Activated CD4-positive, alpha-beta T cell treated with anti-CD3 and anti-CD28 coated beads, Interleukin-2, Interleukin-6, amounts not matched to agents 100 ng/mL and 50 ng/mL, durations not matched to agents 16 hours and 8 hours (primary cell): ENCODE measurements at places on chromosomes 11 and 22.

DNA sequence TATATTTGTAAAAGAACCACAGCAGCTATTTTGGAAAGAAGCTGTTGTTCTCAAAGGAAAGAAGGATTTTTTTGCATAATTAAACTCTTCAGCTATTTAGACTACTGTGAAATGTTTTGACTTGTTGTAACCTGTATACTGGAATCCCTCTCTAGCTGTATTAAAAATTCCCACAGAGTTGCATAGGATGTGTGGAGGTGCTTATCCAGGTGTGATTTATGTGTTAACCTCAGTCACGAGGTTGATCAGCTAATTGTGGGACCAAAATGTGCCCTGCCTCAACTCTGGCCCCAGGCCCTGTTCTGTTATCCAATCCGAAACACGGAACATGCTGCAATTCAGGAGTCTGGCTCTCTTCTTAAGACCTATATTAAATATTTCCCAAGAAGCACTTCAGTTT lies 70.1 kb downstream of the LIF start:
- no peak for DNase-seq

- no peak for DNase-seq
Measured at GRCh38 chr11:132972565-132972964, 559.7 kb downstream of the OPCML start.

DNA sequence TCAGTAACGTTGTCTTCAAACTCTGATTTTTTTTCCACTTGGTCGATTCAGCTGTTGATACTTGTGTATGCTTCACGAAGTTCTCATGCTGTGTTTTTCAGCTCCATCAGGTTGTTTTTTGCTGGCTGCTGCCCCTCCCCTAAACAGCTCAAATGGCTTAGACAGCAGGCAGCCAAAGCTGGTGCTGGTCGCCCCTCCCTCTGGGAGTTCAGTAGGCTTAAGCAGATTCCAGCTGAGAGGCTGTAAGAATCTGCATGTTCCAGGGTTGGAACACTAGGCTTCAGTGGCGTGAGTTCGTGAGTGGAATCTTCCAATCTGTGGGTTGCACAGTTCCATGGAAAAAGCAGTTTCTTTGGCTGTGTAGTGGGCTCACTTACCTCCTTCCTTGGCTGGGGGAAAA lies 10.3 kb upstream of the FIBIN start:
- DNase-seq = no peak

- no peak for DNase-seq
Measured at GRCh38 chr11:123801765-123802164, 4.4 kb downstream of the OR6M1 start.

- DNase-seq = no peak
Measured at GRCh38 chr11:73085189-73085875, 56.8 kb downstream of the FCHSD2 start.

DNA sequence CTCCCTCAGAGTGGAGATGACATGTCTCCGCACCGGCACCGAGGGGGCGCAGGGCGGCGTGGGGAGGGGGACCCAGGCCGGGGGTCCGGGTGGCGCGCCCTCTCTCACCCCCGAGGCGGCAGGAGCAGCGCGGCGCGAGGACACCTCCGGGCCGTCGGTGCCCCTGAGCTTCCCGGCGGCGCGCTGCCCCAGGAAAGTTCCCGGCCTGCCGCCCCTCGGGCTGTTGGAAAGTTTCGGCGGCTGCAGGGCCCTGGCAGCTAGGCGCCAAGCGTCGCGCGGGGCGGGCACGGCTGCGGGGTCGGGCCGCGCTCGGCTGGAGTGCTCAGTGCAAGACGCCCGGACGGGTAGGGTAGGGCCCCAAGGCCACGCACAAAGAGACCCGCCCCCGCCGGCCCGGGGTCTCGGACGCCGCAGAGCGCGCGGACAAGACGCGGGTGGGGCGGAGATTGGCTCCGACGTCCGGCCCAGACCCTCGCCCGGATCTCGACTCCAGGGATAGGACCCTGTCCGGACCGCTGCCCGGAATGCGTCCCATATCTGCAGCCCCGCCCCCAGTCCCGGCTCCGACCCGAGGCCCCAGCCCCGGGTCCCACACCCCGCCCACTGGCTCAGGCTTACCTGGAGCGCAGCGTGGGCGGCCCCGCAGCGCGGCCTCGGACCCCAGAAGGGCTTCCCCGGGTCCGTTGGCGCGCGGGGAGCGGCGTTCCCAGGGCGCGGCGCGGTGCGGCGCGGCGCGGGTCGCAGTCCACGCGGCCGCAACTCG lies 471 bp downstream of the ARVCF start:
- DNase-seq = no peak

DNA sequence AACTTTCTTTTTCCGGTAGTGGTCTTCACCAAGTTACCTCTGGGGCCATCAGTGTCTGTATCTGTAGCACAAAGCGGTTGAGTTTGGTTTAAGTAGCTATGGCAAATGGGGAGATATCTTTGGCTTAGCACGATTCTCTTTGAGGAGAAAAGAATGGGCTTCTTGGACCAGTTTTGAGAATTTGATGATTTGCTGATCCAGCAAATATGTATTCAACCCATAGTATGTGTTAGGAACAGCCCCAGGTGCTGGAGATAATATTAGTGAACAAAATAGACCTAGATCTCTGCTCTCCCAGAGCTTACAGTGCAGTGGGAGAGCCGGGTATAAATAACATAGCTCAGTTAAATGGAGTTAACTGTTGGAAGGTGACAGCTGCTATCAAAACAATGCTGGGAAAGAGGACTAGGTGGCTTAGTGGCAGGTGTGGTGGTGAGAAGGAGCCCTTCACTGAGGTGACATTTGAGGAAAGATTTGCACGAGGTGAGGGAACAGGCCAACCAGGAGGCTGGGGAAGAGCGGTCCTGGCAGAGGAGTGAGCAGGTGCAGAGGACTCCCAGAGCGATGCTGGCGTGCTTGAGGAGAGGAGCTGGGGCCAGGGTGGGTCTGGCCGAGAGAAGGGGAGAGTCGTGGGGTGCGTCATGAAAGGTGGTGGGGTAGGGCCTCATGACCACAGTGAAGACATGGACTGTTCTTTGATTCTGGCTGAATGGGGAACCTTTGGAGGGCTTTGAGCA lies 5.0 kb downstream of the TBC1D22A start:
- no peak for DNase-seq

- DNase-seq = no peak
Measured at GRCh38 chr11:87473174-87473573, 435.4 kb downstream of the TMEM135 start.

DNA sequence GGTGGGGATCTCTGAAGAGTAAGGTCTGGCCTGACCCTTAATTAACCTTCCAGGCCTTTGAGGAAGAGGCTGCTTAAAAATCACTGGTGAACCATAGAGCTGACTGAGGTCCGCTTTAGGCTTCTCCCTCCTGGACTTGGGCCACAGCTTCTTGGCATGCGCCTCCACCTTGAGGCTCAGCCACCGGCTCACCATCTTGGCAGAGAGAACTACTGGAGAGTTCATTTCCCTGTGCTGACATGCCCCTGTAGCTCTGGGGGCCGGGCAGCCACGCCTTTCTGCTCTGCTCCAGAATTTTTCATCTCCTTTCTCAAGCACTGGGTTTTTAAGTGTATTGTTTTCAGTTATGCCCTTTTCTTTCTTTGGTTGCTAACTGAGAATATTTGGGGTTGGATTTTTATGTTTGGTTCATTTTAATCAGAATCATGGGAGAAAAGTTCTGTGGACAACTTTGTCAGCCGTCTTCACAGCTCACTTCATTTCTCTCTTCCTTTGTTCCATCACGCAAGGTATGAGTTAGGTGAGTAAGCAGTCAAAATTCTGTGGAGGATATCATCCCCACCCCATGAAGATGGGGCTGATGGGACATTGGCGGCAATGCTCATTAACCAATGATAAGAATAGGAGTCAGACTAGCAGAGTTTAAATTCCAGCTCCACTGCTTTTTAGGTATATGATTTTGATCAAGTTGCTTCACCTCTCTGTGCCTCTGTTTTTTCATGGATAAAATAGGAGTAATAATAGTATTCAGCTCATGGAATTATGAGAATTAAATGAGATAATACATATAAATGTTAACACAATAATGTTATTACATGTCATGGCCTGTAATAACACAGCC lies 103.9 kb downstream of the DBX1 start:
- DNase-seq = no peak

GRCh38 chr11:97717922-97718321 lies 1302.8 kb upstream of the CNTN5 start:
- DNase-seq = no peak

DNA sequence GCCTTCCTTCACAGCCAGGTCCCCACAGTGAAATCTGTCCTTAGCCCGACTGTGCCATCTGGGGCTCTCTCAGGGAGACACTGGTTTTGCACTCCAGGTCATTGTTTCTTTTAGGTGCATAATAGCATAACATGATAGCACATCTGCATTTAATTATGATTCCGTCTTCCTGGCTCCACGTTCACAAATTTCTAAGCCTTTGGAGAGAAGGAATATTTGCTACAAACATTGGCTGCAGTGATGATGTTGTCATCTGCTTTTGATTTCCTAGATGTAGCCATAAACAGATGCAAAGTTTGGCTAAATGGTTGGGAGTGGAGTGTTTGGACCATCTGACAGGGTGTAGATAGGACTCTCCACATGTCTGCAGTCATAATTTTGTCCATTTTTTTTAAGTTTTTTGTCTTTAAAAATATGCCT lies 12.0 kb upstream of the CAT start:
- no peak for DNase-seq

- DNase-seq = peak; percentile 7
Measured at GRCh38 chr22:45397806-45398205, 15.6 kb downstream of the SMC1B start.
